ENCODE measurements at places on chromosomes 1 and 21. TPM values are rescaled to one million over a fixed set of nuclear protein-coding genes. Genes with fewer than 3 reads are reported as not detected.

Gene MAB21L3
- not detected for total RNA-seq

- no peak for DNase-seq
These were observed 24.4 kb upstream of the LEPR start for GRCh38 chr1:65395887-65396612.

DNA sequence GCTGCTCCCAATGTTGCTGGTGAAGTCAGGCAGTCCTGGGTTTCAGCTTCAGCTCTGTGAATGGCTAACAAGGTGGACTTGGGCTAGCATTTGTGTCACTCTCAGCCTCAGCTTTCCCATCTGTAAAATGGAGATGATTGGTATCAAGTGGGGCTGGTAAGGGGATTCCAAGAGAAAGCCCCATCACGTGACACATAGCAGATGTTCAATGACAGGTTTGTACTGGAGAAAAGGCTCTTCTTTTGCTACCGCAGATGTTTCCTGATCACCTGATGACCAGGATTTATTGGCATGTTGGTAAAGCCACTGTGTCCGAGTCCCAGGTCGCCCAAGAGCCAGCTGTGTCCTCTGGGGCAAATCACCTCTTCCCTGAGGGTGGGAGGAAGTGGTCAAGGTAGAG, 335.0 kb downstream of the MATN1 start:
- no peak for DNase-seq

- no peak for DNase-seq
These were observed 97.2 kb downstream of the NAV1 start for GRCh38 chr1:201636097-201636496.

All from psoas muscle (tissue), 8 donors.